ENCODE measurements at places on chromosomes 13 and 19.

DNA sequence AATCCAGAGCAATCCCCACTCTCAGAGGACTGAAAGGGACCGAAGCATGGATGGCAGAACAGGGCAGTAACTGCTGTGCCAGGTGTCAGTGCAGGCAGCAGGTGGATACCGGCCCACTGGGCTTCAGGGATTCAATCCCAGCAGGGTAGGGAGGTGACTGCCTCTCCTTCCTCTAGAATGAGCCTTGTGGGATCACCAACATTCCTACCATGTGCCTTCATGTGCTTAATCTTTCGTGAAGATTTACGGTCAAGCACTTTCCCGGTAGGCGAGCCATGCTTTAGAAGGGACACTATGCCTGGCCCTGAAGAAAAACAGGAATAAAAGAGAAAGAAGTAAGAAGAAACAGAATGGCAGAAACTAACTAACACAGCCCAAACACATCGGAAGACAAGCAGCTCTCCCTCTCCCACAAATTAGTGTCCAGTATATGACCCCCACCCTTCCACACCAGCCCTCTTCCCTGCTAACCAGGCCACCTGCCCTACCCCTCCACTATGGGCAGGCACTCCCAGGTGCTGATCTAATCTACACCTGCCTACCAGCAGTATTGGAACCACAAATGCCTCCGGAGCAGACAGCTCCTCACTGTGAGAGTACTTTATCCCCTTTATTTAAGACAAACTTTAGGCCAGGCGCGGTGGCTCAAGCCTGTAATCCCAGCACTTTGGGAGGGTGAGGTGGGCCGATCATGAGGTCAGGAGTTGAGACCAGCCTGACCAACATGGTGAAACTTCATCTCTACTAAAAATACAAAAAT is 162.5 kb downstream of the NUFIP1 start:
- no peak for ATAC-seq

DNA sequence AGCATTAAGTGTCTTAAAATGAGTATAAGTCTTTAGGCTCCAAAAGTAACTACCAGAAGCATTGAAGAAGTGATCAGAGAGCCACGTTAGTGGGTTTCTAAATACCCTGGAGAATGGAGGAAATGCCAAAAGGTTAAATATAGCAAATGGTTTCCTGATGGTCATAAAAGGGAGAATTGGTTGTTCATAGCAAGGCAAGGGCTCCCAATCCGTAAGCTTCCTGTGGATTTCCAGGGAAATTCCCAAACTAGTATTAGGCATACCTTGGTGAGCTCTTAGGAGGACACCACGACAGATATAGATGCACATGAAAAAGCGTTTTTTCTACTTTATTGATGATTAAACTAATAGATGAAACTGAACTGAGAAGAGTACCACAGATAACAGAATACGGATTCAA is 410.9 kb downstream of the FOXO1 start:
- no peak for ATAC-seq

DNA sequence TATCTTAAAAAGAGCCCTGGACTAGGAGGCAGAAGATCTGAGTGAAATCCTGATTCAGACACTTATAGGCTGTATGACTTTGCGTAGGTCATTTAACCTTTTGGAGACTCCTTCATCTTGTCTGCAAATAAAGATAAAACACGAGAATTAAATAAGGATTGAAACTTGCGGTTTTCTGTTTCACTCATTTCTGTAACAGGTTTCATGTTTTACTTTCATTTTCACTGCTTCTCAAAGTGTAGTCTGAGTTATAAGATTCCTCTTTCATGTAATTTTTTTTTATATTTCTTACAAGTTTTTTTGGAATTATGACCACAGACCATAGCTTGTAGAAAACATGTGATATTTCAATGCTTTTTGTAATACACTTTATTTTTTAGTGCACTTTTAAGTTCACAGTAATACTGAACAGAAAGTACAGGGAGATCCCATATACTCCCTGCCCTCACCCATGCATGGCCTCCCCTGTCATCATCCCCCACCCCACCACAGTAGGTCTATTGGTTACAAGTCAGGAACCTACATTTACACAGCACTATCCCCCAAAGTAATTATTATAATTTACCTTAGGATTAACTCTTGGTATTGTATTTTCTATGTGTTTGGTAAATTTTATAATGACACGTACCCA is 174.6 kb downstream of the ITGBL1 start:
- peak; percentile 93 for ATAC-seq

DNA sequence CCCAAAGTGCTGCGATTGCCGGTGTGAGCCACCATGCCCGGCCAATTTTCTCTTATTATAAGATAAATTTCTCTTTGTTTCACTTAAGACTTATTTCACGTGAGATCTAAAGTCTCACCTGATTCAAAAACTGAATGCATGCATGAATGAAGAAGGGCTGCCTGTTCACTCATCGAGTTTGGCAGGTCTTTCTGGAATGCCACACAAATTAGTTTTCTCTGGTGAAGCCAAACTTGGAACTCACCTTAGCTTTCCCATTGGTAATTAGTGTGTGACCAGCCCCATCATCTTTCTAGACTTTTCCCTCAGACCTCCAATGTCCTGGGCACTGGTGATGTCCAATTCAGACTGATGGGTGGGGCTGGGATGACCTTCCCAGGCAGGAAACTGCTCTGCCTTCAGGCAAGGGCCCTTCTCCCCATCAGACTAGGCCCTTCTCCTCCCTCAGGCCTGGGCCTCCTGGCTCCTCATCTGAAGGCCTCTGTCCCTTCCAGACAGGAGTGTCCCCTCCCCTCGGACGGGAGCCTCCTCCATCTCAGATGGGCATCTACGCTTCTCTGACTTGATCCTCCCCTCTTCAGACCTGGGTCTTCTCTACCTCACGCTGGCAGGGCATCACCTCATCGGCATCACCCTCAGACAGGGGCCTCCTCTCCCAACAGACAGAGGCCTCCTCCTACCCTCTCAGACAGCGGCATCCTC is 14.4 kb downstream of the C3 start:
- peak; percentile 10 for ATAC-seq

DNA sequence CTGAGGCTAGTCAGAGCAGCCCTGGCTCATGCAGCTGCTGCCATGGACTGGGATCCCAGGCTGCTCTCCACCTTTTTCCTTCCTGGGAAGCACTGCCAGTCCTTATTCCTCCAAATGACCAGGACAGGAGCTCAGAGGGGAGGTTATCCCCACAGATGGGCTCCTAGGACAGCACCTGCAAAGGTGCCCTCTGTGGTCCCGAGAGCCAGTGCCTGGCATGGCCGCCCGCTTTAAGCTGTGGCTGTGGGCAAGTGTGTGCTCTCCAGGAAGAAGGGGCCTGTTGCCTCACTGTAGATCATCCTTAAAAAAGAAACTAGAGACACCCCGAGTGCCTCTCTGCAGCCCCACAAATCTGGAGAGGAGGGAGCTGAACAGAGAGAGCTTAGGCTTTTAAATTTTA is 83.6 kb downstream of the C1QTNF9 start:
- ATAC-seq, result no peak

GRCh38 chr19:49579193-49579592 is 1.2 kb downstream of the NOSIP start:
- no peak for ATAC-seq

- ATAC-seq, result no peak
Observed at GRCh38 chr13:61824168-61824567, 408.5 kb upstream of the PCDH20 start.

DNA sequence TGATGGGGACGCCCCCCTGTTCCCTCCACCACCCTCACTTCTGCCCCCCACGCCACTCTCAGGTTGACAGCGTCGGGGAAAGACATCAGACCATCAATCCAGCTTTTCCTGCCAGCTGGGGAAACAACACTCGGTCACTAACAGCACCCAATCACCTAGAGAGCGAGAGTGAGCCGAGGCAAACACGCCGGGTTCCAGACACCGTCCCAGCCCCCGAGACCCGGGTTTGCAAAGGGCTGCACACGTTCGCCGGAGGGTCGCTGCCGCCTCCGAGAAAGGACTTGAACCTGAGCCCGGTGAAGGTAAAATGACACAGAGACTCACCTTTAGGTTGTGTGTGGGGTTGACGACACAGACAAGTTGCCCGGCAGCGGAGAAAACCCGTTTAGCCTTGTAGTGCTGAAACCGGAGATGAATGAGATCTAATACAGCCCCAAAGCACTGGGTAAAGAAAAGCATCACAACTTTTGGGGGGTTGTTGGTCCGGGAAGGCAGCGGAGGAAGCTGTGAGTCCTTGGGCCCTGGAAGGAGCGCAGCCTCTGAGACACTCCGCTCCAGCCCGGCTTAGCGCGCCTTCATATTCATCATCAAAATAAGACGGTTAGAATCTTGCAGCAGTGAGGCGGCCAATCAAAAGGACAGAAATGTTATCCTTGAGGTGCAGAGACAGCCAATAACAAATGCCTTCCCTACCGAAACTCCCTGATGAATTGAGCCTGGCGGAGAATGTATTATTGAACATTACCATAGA is at the start of gene SIAH3:
Gene SIAH3 (minus strand): TSS at position 583 of the 751 bp plus-strand sequence. CDS start 124 bp downstream, at position 459.
- ATAC-seq, result no peak

- no peak for ATAC-seq
Observed at GRCh38 chr19:45254044-45254531, 3.0 kb downstream of the MARK4 start.

GRCh38 chr19:10259162-10259905 is 7.3 kb downstream of the MRPL4 start:
- ATAC-seq, result peak; percentile 80

GRCh38 chr13:44380404-44381165 is 7.0 kb downstream of the SERP2 start:
- no peak for ATAC-seq

- no peak for ATAC-seq
Observed at GRCh38 chr19:55256562-55257460, 2.0 kb downstream of the PPP6R1 start.

DNA sequence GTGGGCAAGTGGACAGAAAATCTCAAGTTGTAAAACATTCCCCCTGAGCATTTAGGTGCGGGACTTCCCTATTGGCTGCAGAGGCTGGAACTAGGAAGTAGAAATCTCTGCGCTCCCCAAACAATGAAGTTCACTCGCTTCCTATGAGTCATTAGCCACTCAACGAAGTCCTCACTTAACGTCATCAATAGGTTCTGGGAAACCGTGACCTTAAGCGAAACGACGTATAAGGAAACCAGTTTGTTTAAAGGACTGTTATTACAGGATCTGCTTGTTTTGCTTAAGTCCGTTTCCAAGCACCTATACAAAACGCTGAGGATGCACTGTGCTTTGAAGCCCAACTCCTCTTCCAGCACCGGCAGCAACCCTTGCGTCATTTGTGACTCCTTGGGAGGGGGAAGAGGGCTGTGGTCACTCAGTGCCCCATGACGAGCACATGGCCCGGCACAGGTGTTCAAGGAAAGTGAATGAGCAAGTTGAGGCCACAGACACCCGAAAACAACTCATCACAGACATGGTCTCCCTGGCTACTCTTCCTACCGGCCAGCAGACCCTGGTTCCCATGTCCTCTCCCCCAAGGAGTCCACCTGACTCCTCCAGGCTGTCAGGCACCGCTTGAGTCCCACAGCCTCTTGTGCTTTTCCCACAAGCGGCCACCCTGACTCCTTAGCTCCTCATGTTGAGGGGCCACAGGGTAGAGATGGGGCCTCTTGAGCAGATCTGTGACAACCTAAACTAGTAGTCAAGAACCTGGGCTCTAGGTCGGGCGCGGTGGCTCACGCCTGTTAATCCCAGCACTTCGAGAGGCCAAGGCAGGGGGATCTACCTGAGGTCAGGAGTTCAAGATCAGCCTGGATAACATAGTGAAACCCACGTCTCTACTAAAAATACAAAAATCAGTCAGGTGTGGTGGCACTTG is 4.8 kb downstream of the RPS16 start:
- peak; percentile 84 for ATAC-seq

DNA sequence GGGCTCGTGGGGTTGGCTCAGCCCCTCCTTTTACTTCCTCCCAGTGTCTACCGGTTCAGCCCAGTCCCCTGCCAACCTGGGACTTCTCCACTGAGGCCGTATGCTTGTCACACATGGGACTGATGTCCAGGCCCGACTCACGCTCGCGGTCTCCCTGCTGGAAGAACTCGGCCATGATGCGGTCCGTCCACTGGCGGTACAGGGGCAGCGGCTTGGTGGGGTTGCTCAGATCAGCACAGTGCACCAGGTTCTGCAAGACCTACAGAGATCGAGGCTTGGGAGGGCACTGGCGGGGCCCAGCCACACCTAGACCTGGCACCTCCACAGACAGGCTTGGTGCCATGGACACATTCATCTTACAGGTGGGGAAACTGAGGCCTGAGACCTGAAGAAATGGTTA is 7.8 kb upstream of the RAB3A start:
- no peak for ATAC-seq

GRCh38 chr13:48506092-48506701 is 26.7 kb downstream of the RCBTB2 start:
- ATAC-seq, result peak; percentile 25

GRCh38 chr13:26867451-26868091 is 107.0 kb upstream of the GPR12 start:
- ATAC-seq, result no peak

DNA sequence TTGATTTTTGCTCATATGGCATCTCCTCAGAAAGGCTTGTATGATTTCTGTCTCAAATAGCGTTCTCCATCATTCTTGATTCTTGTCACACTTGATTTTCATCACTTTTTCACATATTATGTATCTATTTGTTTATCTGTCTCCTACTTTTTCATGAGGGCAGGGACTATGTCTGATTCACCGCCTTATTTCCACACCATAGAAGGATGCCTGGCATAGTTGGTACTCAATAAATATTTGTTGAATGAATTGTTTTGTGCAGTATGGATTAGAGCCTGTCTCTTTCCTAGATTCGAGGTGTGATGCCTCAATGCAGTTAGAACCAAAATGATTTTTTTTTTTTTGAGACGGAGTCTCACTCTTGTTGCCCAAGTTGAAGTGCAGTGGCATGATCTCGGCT is 12.1 kb downstream of the SAE1 start:
- no peak for ATAC-seq

DNA sequence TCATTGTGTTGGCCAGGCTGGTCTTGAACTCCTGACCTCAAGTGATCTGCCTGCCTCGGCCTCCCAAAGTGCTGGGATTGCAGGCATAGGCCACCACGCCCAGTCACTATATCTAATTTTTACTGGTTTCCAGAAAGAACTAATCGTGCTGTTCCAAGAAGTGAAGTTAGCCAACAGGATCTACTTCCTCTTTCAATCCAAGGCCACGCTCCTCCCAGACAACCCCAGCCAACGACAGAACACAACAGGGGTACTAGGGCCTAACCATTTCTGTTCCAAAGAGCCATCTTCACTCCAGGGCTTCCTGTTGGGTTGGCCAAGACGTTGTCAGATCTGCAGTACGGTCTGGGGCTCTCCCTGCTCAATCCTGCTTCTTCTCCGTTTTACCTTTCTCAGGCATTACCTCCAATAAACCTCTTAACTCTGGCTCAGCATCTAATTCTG is 7.0 kb upstream of the LSM14A start:
- no peak for ATAC-seq

- peak; percentile 94 for ATAC-seq
Observed at GRCh38 chr19:37506387-37507166, at the start of gene ZNF793. Gene ZNF793, plus strand, starts transcription at chr19:37506939. Its CDS starts 16,501 bp downstream, at chr19:37523440.

GRCh38 chr13:76414320-76414719 is 471.9 kb downstream of the KCTD12 start:
- no peak for ATAC-seq

GRCh38 chr13:27415116-27415515 is 9.3 kb upstream of the GTF3A start:
- ATAC-seq, result no peak

GRCh38 chr19:23315286-23315685 is 65.1 kb upstream of the ZNF724 start:
- ATAC-seq, result no peak

GRCh38 chr19:28435551-28436271 is 777.2 kb downstream of the UQCRFS1 start:
- no peak for ATAC-seq

- no peak for ATAC-seq
Observed at GRCh38 chr13:31094331-31095015, 67.2 kb downstream of the HSPH1 start.
